ENCODE measurements at places on chromosomes 16 and 17. TPM values are rescaled to one million over a fixed set of nuclear protein-coding genes. Genes with fewer than 3 reads are reported as not detected.

- no peak for DNase-seq
- no peak overlapping the region for H3K4me3 ChIP-seq
- no peaks in the 10 kb centered on the region for H3K36me3 ChIP-seq
- no peaks in the 10 kb centered on the region for H3K4me1 ChIP-seq
Measured at GRCh38 chr17:72518753-72519597, 398.2 kb downstream of the SOX9 start.

DNA sequence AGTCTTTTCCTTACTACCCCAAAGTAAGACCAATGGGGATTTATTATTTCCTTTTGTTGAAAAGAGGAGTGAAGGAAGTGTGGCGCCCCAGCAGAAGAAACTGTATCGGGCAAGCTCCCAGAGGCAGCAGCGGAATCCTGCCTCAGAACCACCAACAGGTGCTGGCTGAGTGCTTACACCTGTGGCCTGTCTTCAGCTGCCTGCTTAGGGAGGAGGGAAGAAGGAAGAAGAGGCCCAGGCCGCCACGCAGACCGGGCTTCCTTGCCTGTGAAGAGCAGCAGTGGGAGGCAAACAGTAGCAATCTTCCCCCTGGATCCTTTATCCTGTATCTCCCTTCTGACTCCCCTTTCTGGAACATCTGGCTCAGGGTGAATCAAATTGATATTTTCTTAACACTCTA is 134.7 kb downstream of the AATF start:
- no peak overlapping the region for H3K27ac ChIP-seq
- H3K4me1 ChIP-seq: peaks cover 13% of the 10 kb centered on the region
- DNase-seq: no peak
- H3K27me3 ChIP-seq: peaks cover 4% of the 10 kb centered on the region
- H3K4me3 ChIP-seq: no peak overlapping the region
- peaks cover 28% of the 10 kb centered on the region for H3K36me3 ChIP-seq

DNA sequence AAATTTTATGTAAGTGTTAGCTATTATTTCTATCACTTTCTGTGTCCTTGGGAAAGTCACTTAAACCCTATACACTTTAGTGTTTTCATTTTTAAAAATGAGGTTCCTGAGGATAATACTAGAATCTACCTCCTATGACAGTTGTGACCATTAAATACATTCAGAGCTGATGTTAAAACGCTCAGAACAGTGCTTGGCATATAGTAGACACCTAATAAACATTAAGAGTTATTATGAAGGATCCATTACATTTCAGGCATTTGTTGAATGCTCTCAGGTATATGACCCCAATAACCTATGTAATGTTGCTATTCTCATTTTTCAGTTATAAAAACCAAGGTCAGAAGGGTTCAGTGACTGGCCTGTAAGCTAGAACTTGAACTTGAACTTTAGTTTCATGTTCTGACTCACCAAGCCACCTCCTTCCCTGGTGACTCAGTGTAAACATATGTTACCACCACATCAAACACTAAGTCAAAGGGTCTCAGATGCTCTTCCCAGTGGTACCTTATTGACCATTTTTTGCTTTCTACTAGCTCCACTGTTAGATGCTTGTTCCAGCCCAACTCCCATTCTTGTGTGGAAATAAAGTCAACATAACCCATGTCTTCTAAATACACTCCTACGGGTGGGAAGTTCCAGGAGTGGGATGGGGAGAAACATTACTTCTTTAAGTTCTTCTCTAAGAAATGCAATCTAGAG is 47.6 kb downstream of the HSD17B2 start:
- H3K27ac ChIP-seq: peak overlapping the region; percentile 20
- H3K4me1 ChIP-seq: peaks cover 8% of the 10 kb centered on the region
- no peaks in the 10 kb centered on the region for H3K36me3 ChIP-seq
- H3K27me3 ChIP-seq: peaks cover 38% of the 10 kb centered on the region

- peak; percentile 60 for DNase-seq
- peak overlapping the region; percentile 34 for H3K27ac ChIP-seq
- peaks cover 21% of the 10 kb centered on the region for H3K4me1 ChIP-seq
- H3K4me3 ChIP-seq: peak overlapping the region; percentile 87
Measured at GRCh38 chr16:73057291-73058210, 9.6 kb upstream of the ZFHX3 start.

- DNase-seq: no peak
- H3K4me3 ChIP-seq: no peak overlapping the region
- no peaks in the 10 kb centered on the region for H3K36me3 ChIP-seq
- H3K4me1 ChIP-seq: peaks cover 3% of the 10 kb centered on the region
- H3K27me3 ChIP-seq: peaks cover 19% of the 10 kb centered on the region
Measured at GRCh38 chr17:50787106-50787505, 19.8 kb upstream of the ANKRD40CL start.

DNA sequence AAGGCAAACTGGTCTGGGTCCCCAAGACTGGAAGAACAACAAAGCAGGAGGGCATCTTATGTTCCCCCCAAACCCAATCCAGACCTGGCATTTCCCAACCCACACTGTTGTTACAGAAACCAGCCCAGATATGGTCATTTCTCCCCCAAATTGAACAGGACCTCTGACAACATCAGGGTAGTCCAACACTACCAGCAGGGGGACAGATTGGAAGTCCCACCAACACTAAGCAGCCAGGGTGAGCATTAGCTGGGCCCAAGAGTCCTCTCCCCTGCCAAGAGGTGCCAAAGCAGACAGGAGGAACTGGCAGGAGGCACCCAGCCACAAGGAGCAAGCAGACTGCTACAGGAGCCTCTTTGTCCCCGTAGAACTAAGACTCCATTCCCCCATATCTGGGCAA is 29.3 kb upstream of the CNEP1R1 start:
- H3K27ac ChIP-seq: no peak overlapping the region
- peaks cover 3% of the 10 kb centered on the region for H3K27me3 ChIP-seq
- no peaks in the 10 kb centered on the region for H3K36me3 ChIP-seq
- no peak overlapping the region for H3K4me3 ChIP-seq

DNA sequence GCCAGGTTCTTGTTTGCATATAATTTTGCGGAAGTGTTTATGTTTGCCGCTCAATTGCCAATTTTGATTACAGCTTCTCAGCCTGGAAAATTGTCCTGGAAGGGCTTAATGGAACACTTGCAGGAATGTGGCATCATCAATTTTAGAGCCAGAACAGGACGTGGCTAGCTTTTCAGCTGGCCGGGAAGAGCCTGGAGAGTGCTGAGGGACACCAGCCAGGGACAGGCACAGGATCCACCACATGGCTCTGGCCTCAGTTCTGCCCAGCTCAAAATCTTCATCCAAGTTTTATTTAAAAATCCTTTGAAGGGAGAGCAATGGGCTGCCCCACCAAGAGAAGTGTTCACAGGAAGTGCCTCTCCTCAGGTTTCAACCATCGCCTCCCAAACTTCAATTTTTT is 287.2 kb upstream of the HSBP1 start:
- H3K27me3 ChIP-seq: no peaks in the 10 kb centered on the region
- no peaks in the 10 kb centered on the region for H3K4me1 ChIP-seq
- DNase-seq: no peak
- H3K4me3 ChIP-seq: no peak overlapping the region
- no peak overlapping the region for H3K27ac ChIP-seq

- no peak for DNase-seq
- no peak overlapping the region for H3K27ac ChIP-seq
- peaks cover 2% of the 10 kb centered on the region for H3K27me3 ChIP-seq
- H3K4me3 ChIP-seq: no peak overlapping the region
- peaks cover 15% of the 10 kb centered on the region for H3K4me1 ChIP-seq
- H3K36me3 ChIP-seq: peaks cover 3% of the 10 kb centered on the region
Measured at GRCh38 chr16:87437911-87438610, 45.9 kb downstream of the MAP1LC3B start.

The HID1 gene
- total RNA-seq: not detected

The SLC26A11 gene
- 6.2 TPM for total RNA-seq

The KRTAP3-2 gene
- total RNA-seq: not detected

The SNX20 gene
- 34.9 TPM for total RNA-seq

The IKZF3 gene
- 15.9 TPM for total RNA-seq

All from activated CD4-positive, alpha-beta T cell treated with anti-CD3 and anti-CD28 coated beads, Interleukin-2, amount 10 ng/mL, durations not matched to agents 24 days and 14 days (primary cell).